Osteocyte (in vitro differentiated cells): ENCODE measurements at places on chromosomes 1 and 21. TPM values are rescaled to one million over a fixed set of nuclear protein-coding genes. Genes with fewer than 3 reads are reported as not detected.

Gene IGSF3
- total RNA-seq: 43.2 and 51.7 TPM in 2 replicates

Gene RNU1-1
- total RNA-seq: 2,650 and 2,859 TPM in 2 replicates

Gene GJA9
- total RNA-seq: not detected in 2 replicates

Gene ESPN
- total RNA-seq: 0.31 TPM in 1 of 2 replicates, not detected in the other

Gene TCEA3
- 4.0 and 4.6 TPM in 2 replicates for total RNA-seq

Gene GPR153
- 4.2 and 4.4 TPM in 2 replicates for total RNA-seq

DNA sequence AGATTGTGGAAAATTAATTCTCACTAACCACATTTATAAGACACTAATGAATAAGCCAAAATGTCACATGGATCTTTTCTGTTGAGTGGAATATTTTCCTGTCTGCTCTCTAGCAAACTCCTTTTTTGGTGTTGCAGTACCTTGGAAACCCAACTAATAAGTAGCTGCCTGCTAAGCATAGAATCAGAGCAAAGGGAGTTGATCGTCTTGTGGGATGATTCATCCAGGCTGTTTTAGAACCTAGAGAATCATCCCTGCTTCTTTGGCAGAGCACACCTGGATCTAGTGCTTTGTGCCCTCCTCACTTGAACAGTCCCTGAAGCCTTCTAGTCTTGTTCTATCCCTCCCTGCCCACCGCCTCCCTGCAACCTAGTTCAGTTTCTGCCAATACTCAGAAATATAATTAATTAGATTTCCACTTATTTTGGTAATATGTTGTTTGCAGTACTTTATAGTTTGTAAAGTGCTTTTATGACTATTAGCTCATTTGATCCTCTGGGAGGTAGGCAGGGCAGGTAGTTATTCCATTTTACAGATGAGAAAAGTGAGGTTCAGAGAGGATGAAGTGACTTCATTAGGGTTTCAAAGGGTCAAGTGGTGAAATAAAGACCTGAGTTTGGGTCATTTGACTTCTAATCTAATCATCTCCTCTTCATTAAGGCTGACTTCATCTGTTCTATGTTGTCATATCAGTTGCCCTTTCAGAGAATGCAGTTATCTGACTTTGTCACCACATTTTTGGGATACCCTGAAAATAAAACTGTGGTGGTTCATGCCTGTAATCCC, 2.5 kb downstream of the AGO4 start:
- DNase-seq: no peak

GRCh38 chr1:61951731-61952580, 209.7 kb downstream of the PATJ start:
- DNase-seq: no peak

DNA sequence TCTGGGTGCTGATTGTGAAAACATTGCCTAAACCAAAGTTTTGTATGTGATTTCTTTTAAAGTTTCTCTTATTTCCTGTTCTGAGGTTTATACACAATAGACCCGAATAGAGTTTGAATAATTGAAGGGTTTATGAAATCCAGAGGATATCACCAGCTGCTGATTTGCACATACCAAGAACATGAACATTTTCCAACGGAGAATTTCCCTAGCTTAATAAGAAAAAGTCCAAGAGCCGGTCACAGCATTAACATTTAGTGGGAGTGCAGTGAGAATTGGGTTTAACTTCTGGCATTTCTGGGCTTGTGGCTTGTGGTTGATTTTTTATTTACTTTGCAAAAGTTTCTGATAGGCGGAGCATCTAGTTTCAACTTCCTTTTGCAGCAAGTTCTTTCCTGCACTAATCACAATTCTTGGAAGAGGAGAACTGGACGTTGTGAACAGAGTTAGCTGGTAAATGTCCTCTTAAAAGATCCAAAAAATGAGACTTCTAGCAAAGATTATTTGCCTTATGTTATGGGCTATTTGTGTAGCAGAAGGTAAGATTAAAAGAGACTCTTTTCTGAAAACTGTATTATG, at the start of gene CFH:
Gene CFH (plus strand): TSS at position 407 of the 579 bp plus-strand sequence. CDS start 75 bp downstream, at position 482.
- DNase-seq: no peak

DNA sequence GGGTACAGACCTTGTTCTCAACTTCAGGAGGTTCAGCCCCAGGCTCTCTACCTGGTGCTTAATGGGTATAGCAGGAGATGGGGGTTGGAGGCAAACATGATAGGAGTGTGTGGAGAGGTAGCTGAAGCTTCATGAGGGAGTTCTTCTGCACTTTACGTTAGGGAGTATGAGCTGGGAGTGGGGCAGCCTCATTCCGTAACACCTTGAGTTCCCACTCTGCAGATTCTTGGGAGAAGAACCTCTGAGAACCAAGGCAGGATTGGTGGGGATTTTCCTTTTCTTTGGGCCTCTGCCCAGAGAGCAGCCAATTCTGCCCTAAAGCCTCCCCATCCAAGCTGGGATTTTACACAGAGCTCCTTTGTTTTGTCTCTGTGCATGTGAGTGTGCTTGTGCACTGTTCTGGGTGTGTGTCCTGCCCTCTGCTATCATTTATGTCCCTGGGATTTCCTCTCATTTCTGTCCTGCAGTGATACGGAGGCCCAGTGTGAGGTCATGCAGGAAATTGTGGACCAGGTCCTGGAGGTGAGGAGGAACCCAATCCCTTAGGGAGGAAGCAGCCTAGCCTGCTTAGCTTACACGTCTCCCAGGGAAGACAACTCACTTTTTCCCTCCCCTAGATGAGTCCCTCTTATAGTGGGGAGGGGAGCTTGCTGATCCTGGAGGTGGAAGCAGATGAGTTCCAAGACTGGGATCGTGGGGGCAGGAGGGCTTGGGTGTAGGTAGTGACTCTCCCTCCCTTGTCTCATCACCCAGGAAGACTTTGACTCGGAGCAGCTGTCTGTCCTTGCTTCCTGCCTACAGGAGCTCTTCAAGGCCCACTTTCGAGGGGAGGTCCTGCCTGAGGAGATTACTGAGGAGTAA, 11.6 kb upstream of the SLC27A3 start:
- no peak for DNase-seq

GRCh38 chr1:212762839-212763238, 28.7 kb downstream of the NSL1 start:
- DNase-seq: no peak

DNA sequence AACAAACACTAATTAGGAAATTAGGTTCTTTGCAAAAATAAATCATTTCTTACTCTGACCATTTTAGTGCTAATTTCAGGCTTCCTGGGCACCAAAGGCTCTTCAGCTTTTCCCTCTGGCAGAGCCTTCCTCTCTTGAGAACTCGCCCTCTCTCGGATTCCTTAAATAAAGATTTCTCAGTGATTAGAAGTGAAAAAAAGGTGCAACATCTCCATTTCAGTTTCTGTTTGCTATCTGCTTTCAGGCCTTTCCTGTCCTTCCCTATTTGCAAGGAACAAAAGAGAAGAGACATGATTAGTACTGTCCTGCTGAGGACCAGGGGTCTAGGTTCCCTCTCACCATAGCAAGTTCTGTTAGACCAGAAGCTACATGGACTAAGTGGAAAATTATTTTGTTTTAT, 27.8 kb upstream of the CACYBP start:
- no peak for DNase-seq

DNA sequence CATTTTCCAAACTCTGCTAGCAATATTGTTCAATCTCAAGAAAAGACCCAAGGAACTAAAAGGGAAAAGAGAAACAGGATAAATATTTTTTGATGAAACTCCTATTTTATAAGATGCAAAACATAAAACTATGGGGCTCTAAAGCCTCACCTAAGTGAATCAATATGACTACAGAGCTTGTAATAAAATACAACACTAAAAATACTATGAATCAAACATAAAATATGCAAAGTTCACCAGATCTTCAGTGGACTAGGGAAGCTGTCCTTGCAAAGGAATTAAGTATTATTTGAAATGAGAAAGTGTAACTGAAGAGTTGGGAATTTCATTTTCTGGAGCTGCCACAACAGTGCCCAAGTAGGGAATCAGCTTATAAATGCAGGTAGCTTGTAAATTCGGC, 124.5 kb downstream of the CRB1 start:
- no peak for DNase-seq

DNA sequence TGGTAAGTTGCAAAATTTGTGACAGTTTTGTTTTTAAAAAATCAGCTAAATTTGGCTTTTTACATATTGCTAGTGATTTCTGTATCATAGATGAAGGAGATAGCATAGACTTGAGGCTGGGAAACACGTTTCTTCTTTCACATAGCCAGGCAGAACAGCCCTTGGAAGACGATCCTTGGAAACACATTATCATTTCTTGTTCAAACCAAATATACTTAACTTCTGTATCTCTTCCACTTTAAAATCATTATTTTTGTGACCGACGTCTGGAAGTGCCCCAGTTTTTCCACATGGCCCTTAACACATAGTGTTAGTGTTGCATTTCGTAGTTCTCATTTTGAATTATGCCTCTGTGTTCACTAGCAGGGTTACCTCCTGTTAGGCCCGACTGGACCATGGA, 193.5 kb downstream of the SDCCAG8 start:
- DNase-seq: no peak

- DNase-seq: no peak
Observed at GRCh38 chr1:152185544-152186391, 26.7 kb upstream of the RPTN start.

DNA sequence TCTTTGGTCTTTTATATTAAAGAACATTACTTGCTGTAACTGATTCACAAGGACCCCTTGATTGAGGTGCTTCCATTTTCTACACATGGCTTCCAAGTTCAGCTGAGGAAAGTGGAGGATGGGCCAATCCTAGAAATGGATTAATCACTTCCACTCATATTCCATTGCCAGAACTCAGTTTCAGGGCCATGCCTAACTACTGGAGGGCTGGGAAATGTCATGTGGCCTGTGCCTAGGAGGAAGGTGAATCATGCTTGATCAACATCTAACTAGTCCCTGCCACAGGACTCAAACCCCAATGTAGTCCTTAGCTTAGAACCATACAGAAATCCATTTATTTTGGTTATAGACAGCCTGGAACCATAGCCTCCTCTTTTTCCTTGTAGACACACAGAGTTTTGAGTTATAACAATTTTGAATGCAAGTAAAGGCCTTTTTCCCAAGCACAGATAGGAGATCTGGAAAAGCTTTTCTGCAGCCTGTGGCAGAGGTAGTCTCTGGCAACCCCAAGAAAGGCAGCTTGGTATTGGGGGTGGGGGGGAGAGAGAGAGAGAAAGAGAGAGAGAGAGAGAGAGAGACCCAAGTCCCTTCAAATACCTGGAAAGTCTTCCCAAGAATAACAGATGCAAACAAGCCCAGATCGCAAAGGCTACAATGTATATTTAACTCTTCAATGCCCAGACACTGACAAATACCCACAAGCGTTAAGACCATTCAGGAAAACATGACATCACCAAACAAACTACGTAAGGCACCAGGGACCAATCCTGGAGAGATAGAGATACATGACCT, 12.5 kb downstream of the MAST2 start:
- no peak for DNase-seq

DNA sequence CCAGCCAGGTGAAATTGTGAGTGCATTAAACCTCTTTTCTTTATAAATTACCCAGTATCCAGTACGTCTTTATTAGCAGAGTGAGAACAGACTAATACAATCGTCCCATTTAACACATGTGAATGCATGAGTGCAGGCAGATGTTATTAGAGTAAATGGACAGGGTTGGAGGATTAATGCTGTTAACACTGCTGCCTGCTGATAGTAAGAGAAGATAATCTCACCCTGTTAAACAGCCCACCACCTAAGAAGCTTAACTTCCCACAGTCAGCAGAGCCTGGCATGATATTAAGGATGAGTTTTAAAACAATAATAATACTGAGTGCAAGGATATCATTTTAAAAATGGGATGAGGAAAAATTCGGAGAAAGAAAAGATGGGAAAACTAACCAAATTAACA, 181.4 kb upstream of the LHX8 start:
- no peak for DNase-seq

GRCh38 chr1:67588178-67588855, 96.7 kb upstream of the GADD45A start:
- no peak for DNase-seq

DNA sequence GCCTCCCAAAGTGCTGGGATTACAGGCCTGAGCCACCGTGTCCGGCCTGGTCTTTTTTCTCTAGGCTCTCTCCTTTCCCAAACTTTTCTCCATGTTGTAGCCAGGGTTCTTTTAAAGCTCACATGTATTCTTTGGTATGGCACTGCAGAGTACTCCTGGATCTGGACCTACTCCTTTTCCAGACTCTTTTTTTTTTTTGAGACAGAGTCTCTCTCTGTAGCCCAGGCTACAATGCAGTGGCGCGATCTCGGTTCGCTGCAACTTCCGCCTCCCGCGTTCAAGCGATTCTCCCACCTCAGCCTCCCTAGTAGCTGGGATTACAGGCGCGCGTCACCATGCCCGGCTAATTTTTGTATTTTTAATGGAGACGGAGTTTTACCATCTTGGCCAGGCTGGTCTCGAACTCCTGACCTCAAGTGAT, 602 bp upstream of the MED18 start:
- DNase-seq: no peak
